Activated gamma-delta T cell treated with anti-CD3 and anti-CD28 coated beads, Interleukin-2, amount 50 U/mL, for 16 hours (primary cell): ENCODE measurements at places on chromosomes 2 and 18.

GRCh38 chr2:219901155-219901554 lies 273.7 kb downstream of the SLC4A3 start:
- DNase-seq: no peak

- DNase-seq: peak; percentile 28
Measured at GRCh38 chr18:45874491-45875184, 49.2 kb downstream of the SIGLEC15 start.

DNA sequence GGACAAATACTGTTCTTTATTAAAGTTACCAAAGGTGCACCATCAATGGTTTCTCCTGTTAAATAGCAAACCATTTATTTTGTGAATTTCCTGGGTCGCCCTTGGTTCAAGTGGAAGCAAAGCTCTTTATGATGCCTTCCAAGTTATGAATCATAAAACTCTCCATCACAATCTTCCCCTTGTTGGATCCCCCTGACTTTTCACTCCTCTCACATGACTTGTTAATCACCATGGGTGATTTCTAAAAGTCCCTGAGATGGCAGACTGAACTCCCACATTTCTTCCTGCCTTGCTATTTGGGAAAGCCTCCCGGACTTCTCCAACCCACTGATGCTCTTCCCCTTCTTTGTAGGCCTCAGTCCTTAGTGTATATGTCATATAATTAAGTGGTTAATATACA lies 176.0 kb downstream of the THADA start:
- DNase-seq: no peak

DNA sequence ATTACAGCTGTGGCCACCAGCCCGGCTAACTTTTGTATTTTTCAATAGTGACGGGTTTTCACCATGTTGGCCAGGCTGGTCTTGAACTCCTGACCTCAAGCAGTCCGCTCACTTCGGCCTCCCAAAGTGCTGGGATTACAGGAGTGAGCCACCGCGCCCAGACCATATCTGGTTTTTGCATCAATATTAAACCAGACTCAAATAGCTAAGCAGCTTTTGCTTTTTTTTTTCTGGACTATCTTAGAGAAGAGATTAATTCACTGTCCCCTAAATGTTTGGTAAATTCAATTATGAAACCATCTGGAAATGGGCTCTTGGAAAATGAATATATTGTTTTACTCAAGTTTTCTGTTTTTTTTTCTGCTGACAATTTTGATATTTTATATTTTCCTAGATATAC lies 183.7 kb downstream of the DOK6 start:
- DNase-seq: no peak

GRCh38 chr2:224523626-224524577 lies 61.3 kb downstream of the CUL3 start:
- DNase-seq: no peak

- no peak for DNase-seq
Measured at GRCh38 chr18:61132031-61132430, 201.2 kb upstream of the CDH20 start.

DNA sequence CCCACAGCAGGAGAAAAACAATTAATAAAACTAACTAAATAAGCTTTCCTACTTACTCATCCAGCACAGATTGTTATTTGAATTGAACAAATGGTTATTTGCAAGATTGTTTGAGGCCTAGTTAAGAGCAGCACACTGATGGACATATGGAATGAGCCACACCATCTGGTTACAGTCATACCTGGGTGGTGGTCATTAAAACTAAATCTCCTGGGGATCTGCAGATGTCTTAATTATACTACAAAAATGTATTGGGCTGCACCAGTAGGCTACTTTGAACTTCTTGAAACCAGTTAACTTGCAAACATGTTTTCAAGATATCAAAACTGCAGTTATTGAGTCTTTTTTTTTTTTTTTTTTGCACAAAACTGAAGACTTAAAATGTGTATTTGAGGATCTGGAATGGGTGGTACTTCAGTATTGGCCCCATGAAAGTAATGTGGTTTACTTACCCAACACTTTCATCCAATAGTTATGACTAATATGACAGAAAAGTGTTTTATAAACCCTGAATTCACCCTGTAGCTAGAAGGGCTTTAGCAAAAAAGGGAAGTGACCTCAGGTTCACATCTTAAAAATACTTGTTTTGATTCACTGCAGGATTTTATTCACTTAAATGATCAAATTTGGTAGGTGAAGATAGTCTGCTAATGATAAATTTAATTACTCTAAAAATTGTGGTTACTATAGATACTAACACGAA lies 10.8 kb downstream of the AGFG1 start:
- DNase-seq: no peak

DNA sequence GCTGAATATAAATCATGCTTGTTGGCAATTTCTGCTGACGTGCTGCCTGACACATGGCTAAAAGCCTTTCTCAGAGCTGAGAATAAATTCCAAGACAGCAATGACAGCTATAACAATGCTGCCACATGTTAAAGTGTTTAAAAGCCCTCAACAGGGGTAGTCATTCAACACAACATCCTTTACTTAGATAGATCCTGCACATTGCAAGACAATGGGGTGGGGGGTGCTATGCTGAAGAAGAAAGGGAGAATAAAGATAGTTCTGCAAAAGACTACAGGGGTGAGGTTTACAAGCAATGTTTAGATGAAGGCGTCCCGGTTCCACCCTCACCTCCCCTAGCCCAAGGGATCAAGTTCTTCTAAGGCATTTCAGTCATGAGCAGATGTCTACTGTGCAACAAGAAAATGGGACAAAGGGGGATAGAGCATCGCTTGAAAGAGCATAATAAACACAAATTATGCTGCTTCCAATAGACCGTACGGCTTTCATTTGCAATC lies 291.0 kb upstream of the ACVR2A start:
- no peak for DNase-seq

DNA sequence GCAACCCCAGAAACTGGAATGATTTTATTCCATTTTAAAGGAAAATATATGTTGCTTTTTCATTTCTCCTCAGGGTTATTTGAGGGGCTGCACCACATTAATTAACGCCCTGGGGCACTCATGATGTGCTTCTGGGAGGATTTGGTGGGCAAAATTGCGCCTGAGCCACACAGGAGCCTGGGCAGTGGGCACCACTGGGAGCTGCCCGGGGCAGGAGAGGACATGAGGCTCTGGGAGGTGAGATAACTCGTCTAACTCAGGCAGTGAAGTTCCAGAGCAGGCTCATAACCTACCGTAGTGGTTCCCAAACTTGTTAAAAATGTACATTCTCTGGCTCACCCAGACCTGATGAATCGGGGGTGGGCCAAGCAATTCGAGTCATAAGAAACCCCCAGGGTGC lies 68.3 kb downstream of the EDAR start:
- DNase-seq: no peak

DNA sequence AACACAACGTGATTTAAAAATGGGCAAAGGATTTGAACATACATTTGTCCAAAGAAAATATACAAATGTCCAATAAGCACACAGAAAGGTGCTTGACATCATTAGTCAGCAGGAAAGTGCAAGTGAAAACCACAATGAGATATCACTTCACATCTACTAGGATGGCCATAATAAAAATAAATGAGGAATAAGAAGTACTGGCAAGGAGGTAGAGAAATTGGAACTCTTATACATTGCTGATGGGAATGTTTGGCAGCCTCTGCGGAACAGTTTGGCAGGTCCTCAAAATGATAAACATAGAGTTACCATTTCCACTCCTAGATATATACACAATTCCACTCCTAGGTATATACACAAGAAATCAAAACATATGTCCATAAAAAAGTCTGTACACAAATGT lies 51.0 kb upstream of the PGAP1 start:
- no peak for DNase-seq

DNA sequence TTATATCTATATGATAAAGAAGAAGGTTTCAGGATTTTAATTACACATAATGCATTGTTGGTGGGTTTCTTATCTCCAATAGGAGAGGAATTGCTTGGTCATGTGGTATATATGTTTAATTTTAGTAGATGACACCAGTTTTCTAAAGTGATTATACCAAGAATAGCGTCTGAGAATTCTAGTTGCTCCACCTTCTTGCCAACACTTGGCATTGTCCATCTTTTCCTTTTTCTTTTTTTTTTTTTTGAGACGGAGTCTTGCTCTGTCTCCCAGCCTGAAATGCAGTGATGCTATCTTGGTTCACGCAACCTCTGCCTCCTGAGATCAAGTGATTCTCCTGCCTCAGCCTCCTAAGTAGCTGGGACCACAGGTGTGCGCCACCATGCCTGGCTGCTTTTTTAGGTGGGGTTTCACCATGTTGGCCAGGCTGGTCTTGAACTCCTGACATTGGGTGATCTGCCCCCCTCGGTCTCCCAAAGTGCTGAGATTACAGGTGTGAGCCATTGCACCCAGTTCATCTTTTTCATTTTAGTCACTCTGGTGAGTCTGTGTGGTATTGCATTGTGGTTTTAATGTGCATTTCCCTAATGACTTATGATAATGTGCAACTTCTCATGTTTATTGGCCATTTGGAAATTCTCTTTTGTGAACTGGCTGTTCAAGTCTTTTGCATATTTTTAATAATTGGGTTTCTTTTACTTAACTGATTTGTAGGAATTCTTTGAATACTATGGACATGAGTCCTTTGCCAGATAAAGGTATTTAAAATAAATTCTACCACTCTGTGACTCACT lies 37.3 kb upstream of the ZNF512 start:
- DNase-seq: no peak

- DNase-seq: no peak
Measured at GRCh38 chr2:2039826-2040225, 291.2 kb downstream of the MYT1L start.

DNA sequence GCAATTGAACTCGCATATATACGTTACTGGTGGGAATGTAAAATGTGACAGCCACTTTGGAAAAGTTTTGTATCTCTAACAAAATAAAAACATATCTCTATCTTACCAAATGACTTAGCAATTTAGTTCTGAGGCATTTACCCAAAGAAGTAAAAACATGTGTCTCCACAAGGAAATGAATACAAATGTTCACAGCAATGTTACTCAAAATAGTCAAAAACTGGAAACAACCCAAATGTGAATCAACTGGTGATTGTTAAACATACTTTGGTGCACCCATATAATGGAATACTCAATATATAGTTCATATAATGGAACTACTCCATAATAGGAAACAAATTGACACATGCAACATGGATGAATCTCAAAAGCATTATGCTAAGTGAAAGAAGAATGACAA lies 70.4 kb upstream of the DNER start:
- no peak for DNase-seq

GRCh38 chr2:206859330-206859739 lies 80.0 kb upstream of the CPO start:
- DNase-seq: no peak

GRCh38 chr2:216339456-216340279 lies 32.6 kb downstream of the MARCHF4 start:
- no peak for DNase-seq

DNA sequence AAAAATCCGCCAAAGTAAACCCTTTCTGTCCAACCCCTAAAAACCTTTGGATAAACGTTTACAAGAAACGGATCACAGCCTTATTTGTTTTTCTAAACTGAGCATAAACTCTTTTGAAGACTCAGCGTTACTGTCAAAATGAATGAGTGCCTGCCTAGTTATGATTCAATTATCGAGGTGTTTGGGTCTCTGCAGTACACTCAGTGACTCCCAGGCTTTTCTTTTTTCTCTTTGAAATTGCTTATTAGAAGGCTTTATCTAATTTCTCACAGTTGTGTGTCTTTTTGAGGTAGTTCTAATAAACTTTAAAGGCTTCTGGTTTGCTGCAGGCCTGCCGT lies 663 bp downstream of the RHBDD1 start:
- no peak for DNase-seq

- no peak for DNase-seq
Measured at GRCh38 chr18:36334798-36335197, 37.3 kb downstream of the FHOD3 start.

DNA sequence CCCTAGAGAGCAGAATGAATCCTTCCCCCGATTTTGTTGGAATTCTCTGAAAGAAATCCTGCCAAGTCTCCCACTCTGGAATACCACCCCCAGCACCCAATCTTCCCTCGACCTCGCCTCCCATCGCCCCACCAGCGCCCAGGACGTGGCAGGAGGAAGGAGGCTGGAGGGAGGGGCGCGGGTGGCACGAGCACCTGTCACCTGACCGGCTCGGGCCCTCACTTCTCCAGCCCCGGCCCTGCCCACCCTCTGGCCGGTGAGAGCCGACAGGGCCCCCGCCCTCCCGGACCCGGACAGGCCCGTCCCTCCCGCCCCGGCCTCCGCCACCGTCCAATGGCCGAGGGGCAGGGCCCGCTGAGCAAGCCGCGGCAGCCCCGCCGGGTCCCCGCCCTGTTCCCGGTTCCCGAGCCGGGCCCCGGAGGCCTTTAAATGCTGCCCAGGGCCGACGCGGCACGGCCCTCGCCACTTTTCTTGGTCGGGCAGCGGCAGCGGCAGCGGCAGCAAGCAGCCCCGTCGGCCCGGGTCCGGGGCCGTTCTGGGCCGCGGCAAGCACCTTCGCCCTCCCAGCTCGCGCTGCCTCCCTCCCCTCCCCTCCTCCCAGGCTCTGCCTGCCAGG lies at the start of gene LGALSL:
TSS of gene LGALSL (plus strand) at position 393 of the 616 bp plus-strand sequence. CDS start 384 bp downstream, outside the sequence.
- peak; percentile 9 for DNase-seq

DNA sequence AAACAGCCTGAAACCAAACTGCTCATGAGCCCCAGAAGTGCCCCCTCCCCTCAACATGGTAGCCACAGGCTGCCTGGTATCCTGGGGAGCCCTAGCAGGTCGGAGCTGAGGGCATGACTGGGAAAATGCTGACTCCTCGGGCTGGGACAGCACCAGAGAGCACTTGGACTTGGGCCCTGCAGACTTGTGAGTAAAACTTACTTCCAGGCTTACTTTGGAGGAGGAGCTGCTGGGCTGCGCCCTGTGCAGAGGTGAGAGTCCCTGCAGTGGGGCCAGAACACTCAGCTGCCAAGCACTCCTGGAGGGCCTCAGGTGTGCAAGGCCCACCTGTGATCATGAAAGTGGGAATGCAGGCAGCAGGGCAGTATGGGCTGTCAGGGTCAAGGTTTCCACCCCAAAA lies 119.4 kb downstream of the SEPTIN10 start:
- no peak for DNase-seq

DNA sequence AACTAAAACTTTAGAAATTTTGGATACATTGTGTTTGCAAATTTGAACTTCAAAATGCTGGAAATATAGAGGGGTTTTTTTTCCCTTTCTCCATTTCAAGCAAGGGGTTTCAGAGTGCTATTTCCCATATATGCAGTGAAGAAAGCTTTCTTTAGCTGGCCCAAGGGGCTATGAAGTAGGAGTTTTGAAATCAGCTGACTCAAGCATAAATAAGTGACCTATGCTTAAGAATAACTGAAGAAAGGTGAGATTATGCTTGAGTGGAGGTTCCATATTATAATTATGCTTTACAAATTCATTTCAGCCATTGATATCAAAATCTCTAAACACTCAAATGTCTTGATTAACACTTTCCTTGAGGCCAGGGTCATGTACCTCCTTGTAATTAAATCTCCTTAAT lies 51.0 kb upstream of the RBBP8 start:
- DNase-seq: no peak

GRCh38 chr2:39647104-39647765 lies 18.5 kb upstream of the TMEM178A start:
- DNase-seq: no peak

DNA sequence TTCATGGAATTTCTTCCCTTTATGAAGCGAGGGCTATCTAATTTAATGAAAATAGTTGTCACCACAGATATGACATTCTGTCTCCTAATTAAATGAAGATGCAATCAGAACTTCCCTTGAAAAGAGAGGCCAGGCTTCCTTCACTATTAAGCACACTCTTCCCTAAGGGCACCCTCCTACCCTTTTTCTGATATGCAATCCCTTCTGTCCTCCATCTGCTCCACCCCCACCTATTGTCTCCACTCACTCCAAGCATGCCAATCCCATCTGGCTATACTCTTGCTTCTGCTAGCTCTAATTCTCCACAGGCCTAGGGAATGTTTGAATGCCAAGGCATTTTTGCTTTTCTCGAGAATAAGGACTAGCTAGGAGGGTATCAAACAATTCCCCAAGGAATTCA lies 818.4 kb upstream of the FSHR start:
- DNase-seq: no peak
